HFFc6 (cell line): ENCODE measurements at places on chromosomes 1 and 21. TPM values are rescaled to one million over a fixed set of nuclear protein-coding genes. Genes with fewer than 3 reads are reported as not detected.
A peak's percentile ranks its signal among the peaks of the same experiment; 100 is the strongest.

- H3K27me3 ChIP-seq: peaks cover 1% of the 10 kb centered on the region; the same call in 1 of the 2 replicates
- peak; percentile 83 for DNase-seq
- peaks cover 43% of the 10 kb centered on the region for H3K4me1 ChIP-seq
- H3K4me3 ChIP-seq: peak overlapping the region; percentile 36
These were observed 27.4 kb downstream of the VANGL1 start for GRCh38 chr1:115669002-115669673.

Gene INSRR
- not detected in 3 replicates for total RNA-seq

DNA sequence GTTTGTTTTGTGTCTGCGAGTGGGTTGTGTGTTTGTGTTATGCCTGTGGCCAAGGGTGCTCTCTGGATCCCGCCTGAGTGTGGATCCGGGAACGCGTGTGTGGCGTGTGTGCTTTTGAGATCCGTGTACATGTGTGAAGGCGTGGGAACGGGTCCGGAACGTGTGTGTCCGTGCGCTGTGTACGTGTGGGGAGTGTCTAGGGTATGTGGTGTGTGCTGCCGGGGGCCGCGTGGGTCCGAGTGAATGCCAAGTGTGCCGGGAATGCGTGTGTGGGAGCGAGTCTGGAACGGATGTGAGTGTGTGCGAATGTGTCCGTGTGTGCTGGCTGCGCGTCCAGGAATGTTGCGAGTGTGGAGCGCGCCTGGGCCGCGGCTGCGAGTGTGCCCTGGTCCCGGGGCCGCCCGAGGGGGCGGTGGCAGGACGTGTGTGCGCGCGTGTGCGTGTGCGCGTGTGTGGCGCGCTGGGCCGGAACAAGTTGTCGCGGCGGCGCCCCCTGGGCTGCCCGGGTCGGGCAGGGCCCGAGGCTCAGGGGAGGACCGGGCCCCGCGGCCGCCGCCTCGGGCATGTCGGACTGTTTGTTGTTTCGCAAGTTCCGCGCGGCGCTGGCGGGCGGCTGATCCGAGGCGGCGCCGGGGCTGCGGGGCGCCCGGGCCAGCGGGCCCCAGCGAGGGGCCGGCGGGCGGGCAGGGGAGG is 953 bp downstream of the PTPRU start:
- peak overlapping the region; percentile 86 for H3K4me3 ChIP-seq
- peaks cover 30% of the 10 kb centered on the region for H3K4me1 ChIP-seq
- peaks cover 8% of the 10 kb centered on the region for H3K27me3 ChIP-seq
- no peaks in the 10 kb centered on the region for H3K36me3 ChIP-seq
- H3K27ac ChIP-seq: peak overlapping the region; percentile 6

Gene ENAH
- 132 to 162 TPM (median 133 TPM) in 3 replicates for total RNA-seq

GRCh38 chr1:14809191-14809981 is 210.9 kb downstream of the KAZN start:
- no peaks in the 10 kb centered on the region; the same call in 1 of the 2 replicates for H3K36me3 ChIP-seq
- no peak overlapping the region for H3K27ac ChIP-seq
- no peak for DNase-seq
- H3K4me1 ChIP-seq: no peaks in the 10 kb centered on the region
- H3K27me3 ChIP-seq: peaks cover 2% of the 10 kb centered on the region; the same call in 1 of the 2 replicates

GRCh38 chr1:213666113-213666512 is 321.7 kb upstream of the PROX1 start:
- H3K27me3 ChIP-seq: no peaks in the 10 kb centered on the region
- no peaks in the 10 kb centered on the region for H3K4me1 ChIP-seq
- no peaks in the 10 kb centered on the region for H3K36me3 ChIP-seq
- no peak for DNase-seq
